NCI-H460 (cell line): ENCODE measurements at places on chromosomes 7 and 10. TPM values are rescaled to one million over a fixed set of nuclear protein-coding genes. Genes with fewer than 3 reads are reported as not detected.

DNA sequence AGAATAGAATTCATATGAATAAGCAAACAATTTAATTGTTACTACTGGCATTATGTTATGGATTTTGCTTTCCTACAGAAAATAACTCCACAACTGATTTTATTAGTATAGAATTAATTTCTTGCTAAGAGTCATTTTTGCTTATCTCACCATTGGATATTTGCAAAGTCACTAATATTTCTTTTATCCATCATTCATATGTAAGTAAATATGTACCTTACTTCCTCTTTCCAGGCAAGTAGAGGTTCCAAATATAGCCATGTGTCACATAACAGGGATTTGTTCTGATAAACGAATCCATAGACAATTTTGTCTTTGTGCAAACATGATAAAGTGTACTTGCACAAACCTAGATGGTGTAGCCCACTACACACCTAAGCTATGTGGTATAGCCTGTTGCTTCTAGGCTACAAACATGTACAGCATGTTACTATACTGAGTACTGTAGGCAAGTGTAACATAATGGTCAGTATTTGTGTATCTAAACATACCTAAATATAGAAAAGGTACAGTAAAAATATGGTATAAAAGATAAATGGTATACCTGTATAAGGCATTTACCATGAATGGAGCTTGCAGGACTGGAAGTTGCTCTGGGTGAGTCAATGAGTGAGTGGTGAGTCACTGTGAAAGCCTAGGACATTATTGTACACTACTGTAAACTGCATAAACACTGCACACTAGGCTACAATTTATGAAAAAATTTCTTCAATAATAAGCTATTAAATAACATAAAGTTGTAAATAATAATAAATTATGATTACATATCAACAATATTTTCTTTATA lies 18.3 kb downstream of the KLLN start:
- DNase-seq = peak; percentile 68

DNA sequence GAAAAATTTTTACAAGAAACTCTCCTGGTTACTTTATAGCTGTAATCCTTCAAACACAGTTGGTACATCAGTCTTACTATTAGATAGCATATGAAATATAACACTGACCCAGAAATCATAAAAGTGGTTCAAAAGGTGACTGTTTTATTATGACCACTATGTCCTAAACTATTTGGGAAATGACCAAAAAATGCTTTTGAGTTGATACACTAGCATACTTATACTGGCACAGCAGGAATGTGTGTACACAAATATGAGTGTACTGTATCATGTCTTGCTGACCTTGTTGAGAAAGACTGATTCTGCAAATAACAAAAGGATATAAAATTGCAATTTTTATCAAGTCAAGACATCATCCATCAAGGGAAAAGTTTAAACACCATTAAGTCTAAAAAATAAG lies 24.3 kb downstream of the CSTF2T start:
- no peak for DNase-seq

Gene ZPBP
- total RNA-seq = not detected in 2 replicates

Gene TMEM270
- total RNA-seq = 0.55 TPM in 1 of 2 replicates, not detected in the other
